Muscle of back (tissue), 13 donors: ENCODE measurements at places on chromosomes 2 and 18.

- no peak for DNase-seq
Measured at GRCh38 chr2:217162533-217162932, 302.7 kb upstream of the TNP1 start.

DNA sequence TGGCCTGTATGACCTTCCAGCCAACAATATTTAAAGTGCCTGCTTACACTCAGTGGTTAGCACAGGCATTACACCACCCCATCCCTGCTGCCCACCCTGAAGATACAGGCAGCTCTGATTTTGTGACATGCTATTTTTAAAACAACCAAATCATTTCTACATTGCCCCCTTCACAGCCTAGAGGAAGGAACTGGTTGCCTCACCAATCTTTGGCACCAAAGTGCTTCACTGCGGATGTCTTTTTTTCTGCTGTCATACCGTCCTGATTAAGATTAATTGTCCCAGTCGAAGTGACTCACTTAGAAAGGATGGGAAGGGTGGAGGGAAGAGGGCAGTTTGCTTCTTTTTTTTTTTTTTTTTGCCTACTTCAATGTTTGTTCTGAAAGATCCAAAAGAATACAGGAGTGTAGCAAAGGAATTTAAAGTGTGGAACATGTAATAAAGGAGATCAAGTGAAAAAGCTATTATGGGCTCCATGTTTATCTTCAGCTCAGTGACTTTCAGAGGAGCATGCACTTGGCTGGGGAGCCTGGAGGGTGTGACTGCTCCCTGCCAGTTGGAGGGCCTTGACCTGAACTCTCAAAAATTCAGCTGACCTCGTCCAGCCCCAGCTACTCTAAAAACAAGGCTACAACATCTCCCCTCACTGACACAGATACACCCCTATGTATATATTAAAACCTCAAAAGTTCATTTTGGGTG lies 501.1 kb upstream of the TNP1 start:
- DNase-seq, result peak; percentile 85

- no peak for DNase-seq
Measured at GRCh38 chr2:190970873-190971506, 43.0 kb downstream of the STAT1 start.

DNA sequence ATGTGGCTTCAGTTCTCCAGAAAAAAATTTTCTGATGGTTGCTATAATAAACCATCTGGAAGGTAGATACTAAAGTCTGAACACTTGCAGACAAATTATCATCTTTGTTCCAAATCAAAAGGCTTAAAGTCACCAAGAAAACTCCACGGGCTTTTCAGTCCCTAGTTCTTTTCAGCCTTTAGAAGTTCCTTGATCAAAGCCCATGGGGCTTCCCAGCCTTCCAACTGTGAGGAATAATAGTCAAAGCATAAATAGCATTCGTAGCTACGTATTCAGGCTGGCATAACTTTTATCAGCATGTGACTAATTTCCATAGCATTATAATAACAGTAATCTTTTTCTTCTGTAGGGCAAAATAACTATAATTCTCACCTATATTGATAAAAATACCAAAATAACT lies 13.9 kb downstream of the SCG2 start:
- no peak for DNase-seq

DNA sequence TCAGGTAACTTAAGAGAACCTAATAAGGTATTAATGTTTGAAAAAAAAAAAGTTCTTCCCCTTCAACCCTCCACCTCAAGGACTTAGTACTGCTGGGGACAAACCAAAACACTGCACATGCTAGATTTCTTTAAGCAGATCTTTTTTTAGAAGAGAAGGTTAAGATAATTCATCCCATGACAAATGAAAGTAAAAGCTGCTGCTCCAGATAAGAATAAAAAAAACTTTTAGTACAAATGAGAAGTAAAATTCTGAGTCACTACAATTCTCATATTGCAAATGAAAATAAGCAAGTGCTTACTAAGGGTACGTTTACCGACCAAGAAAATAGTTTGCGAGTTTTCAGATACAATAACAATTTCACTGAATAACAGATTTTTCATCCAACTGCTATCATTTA lies 8.9 kb downstream of the STAM2 start:
- no peak for DNase-seq

GRCh38 chr2:235044501-235045271 lies 92.9 kb downstream of the SH3BP4 start:
- no peak for DNase-seq

DNA sequence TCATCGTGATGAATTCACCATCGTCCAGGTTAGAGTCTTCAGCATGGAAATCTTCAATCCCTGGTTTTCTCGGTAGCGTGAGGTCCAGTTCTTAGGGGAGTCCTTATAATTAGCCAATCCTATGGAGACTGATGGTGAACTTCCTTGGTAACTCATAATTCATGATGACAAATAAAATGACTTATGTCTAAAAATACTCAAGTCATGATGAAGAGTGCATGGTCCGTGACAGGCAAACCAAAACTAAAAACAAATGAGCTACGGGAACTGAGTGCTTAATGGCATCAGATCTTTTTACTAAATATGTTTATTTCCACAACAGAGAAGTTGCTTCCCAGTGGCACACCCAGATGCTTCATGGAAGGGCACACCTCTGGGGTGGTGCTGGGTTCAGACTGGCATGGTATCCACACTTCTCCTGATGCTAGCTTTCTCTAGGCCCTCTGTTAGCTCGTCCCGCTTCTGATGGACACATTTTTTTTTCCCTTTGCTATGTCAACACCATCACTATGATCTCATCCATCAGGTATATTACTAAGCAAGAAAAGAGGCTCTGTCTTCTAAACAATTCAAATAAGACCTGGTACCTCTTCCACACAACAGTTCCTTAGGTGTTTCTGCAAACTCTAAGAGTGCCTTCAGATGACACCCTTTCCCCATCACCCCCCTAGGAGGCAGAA lies 92.8 kb upstream of the NEDD4L start:
- DNase-seq, result no peak

DNA sequence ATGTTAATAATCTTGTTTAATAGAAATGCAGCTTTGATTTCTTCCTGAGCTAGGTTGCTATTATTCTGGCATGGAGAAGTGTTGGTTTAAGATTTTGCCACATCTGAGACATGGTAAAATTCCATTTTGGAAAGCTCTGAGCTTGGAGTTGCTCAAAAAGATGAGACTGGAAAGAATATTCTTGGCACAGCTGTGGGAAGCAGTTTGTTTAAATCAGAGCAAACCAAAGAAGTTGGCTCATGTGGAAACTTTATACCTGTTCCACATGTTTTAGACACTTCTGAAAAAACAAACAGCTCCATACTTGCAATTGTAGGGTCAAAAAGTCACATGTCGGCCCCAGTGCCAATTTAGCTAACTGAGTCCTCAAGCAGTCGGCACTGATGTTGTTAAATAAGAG lies 116.6 kb downstream of the SLC4A3 start:
- no peak for DNase-seq

GRCh38 chr2:131055169-131056065 lies 37.8 kb downstream of the FAM168B start:
- DNase-seq, result peak; percentile 39

DNA sequence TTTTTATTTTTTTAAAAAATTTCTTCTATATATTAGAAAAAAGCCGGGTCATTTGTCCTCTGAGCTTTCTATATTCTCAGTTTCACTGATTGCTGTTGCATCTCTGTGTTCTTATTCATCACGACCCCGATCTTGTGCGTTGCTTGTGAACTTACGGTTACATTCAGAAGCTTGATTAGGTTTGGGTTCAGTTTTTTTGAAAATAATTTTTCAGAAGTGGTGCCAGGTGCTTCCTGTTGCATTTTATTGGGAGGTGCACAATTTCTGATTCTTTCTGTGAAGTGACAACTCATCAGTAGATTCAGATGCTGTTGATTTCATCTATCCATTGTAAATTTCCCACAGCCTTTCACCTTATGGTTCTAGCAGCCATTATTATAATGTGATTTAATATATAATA lies 147.3 kb downstream of the INHBB start:
- no peak for DNase-seq

DNA sequence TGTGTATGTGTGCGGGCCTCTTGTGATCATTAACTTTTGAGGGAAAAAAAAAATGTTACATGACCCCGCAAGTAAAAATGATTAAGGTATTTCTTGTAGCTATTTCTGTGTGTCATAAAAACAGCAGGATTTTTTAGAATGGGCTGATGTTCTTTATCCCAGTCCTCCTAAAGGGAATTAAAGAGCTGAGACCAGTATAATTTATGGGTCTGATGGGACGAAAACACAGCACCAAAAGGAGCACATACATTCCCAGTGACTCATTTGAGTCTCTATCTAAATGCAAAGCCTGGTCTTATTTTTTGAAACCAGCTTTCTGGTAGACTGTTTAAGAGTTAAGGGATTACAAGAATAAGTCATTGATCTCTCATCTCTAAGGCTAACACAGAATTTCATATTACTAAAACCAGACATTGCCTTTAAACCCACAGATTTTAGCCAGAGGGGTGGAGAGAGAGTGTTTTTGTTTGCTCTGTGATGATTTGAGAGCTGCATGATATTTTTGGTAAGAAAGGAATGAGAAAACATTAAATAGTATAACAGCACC lies 342.3 kb upstream of the EPHA4 start:
- no peak for DNase-seq

DNA sequence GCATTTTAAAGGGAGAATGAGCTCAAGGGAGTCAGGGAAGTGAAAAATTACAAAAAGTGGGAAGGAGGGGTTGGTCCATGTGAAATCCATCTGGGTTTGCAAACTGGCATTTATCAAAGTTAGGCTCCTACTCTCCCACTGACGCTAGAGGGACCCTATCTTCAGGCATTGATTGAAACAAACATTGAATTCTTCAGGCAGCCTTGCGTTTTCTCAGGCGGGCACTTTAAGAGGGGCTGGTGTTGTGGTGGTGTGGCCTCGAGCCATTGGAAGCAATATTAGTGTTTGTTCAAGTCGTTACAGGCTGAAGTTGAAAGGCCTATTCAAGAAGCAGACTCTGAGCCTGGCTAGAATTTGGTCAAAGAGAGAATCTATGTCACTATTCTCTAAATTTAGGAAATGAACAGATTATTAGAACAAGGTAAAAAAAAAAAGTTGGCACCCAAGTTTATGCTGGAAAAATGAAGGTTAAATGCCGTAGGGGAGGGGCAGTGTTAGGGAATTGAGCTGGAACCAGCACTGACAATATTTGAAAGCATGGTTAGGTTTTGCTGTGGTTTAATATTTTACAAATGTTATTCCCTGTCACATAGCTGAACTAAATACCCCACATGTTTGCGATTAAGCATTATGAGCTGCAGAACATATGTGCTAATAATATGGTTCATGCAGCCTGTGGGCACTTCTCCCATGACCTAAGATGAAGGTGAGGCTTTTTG lies 36.8 kb downstream of the STON1 start:
- no peak for DNase-seq

- no peak for DNase-seq
Measured at GRCh38 chr18:6435731-6436130, 21.0 kb upstream of the L3MBTL4 start.

DNA sequence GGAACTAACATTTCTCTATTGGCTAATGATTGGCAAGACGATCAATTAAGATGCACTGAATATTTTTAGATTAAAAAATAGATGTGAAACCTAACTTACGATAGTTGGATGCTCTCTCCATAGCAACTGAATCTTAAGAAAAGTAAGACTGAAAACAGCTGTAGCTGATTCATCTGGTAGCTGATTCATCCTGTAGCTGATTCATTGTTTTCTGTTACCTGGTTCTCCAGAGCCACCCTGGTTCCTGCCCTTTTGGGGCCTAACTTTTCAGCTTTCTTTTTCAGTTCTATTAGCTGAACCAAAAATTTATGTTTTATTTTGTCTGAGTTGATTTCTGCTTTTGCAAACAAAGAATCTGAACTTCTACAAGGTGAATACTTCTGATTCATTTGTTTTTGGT lies 22.7 kb upstream of the SPR start:
- no peak for DNase-seq

- DNase-seq, result peak; percentile 32
Measured at GRCh38 chr2:142716463-142717242, 160.8 kb upstream of the KYNU start.

DNA sequence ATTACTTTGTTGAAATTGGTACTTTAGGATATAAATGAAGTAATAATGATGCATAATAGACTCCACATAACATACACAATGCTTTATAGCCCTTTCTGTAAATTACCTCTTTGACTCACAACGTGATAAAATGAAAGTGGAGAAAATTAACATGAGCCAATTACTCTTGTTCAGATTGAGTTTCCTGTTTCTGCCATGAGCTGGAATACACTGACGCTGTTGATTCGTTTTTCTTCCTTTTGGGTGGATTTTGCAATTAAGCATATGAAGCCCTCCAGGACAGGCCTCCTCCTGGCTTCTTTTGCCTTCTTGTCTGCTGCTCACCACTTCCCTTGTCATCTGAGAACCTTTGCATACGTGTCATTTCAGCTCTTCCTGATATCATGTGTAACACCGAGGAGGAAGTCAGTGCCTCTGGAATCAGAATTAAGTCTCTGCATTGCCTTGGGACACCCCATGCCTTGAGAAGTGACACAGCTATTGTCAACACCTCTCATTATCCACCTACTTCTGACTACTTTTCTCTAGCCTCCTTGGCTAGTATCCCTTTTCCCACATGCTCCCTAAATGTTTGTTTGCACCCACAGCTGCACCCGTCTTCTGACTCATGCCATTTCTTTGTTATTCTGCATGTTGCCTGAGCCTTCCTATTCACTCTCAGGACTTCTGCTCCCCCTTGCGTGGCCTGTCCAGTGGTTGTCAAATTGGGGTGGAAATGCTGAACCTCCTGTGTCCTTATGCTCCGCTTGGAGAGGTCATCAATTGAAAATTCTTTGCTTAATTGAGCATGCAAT lies 134.1 kb downstream of the FMNL2 start:
- no peak for DNase-seq

DNA sequence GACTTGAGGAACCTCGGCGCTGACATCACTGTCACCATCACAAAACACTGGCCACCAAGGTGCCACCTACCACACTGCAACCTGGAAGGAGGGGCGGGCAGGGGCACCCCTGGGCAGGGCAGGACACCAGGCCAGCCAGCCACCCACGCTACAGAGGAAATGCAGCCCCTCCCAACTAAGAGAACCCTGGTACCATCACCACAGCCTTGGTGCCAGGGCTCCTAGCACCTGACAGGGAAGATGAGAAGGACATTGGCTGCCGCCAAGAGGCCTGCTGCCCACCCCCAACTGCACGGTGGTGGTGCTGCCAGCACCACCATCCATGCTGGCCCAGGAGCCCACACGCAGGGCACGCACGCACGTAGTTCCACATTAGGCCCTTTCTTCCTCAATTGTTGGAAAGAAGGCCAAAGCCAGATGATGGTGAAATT lies 88.7 kb downstream of the HDAC4 start:
- DNase-seq, result no peak

GRCh38 chr2:74472086-74472944 lies at the start of gene MRPL53:
Gene MRPL53, minus strand, starts transcription at chr2:74472680. Its CDS starts 20 bp downstream, at chr2:74472660.
- DNase-seq, result peak; percentile 95

DNA sequence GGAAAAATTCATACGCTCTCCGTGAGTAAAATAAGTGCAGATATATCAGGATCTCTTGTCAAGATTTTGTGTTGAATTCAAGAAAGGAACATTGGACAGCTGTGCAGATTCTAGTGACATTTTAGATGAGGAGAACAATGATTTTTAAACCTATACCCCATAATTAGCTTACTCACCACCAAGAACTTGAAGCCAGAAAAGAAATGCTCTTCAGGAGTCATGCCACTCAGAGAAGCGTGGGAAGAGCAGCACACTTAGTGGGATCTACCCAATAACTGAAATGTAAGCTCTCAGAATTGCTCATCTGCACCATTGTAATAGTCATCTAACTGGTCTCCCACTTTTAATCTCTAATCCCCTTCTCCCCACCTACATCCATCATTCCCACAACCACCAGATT lies 9.2 kb upstream of the ERMN start:
- no peak for DNase-seq
